ENCODE measurements at places on chromosomes 4 and X.

DNA sequence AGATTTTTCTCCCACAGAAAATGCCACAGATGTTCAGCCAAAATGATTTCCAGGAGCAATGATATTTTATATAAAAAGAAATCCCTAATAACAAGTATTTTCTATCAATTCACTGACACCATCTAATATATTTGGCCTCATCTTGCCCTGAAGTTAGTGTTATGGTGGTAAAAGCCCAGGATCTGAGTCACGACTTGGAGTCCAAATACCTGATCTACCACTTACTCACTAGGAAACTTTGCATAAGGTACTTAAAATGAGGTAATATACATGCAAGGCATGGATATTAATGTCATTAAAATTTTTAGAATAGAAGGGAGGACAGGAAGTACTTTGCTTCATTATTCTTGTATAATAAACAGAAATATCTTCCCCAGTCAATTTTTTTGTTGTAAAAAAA is 16.3 kb downstream of the PPP3CA start:
- H3K36me3 ChIP-seq = no peaks in the 10 kb centered on the region
- no peak overlapping the region for H3K27ac ChIP-seq
- H3K4me1 ChIP-seq = peaks cover 17% of the 10 kb centered on the region

DNA sequence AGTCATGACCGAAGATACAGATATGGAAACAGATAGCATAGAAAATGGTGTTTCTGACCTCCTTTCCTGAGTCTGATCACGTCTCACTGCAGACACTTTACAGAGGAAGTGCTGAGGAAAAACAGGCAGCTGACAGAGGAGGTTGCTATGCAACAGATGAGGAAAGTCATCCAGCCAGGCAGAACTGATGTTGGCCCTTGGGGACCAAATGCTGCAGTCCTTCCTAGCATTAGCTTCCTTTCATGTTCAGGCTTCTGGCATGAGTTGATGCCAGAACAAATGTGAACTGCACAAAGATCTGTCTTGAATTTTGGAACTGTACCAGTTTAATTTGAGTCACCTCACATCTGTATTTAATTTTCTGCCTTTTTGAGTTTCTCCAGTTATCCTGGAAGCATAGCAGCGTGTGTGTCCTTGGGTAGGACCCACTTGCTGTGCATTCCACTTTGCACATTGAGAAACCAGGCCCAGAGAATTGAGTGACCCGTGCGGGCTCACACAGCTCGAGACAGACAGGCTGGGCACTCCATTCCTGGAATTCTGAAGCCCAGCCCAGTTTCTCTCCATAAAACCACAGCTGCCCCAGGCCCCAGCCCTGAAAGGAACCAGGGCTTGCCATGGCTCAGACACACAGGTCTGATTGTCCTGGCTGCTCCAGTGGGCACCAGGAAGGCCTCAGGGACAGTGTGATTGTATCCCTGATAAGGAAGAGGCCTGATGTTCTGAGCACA is 1.4 kb upstream of the MAGED1 start:
- peaks cover 4% of the 10 kb centered on the region for H3K27me3 ChIP-seq
- peaks cover 14% of the 10 kb centered on the region for H3K36me3 ChIP-seq
- DNase-seq = no peak
- H3K27ac ChIP-seq = no peak overlapping the region
- H3K4me3 ChIP-seq = no peak overlapping the region
- H3K4me1 ChIP-seq = peaks cover 6% of the 10 kb centered on the region

- no peaks in the 10 kb centered on the region for H3K36me3 ChIP-seq
- no peaks in the 10 kb centered on the region for H3K4me1 ChIP-seq
- DNase-seq = no peak
- H3K4me3 ChIP-seq = no peak overlapping the region
Measured at GRCh38 chrX:72002875-72003274, 92.2 kb downstream of the NHSL2 start.

- no peak for DNase-seq
- H3K27ac ChIP-seq = no peak within 1 kb of the TSS
- H3K4me1 ChIP-seq = peaks cover 10% of the 10 kb centered on the region
- no peaks in the 10 kb centered on the region for H3K36me3 ChIP-seq
- H3K4me3 ChIP-seq = no peak within 1 kb of the TSS
- peaks cover 45% of the 10 kb centered on the region for H3K27me3 ChIP-seq
Measured at GRCh38 chr4:133148690-133149363, at the start of gene PCDH10. Gene PCDH10, plus strand, starts transcription at chr4:133149294. Its CDS starts 847 bp downstream, at chr4:133150141.

DNA sequence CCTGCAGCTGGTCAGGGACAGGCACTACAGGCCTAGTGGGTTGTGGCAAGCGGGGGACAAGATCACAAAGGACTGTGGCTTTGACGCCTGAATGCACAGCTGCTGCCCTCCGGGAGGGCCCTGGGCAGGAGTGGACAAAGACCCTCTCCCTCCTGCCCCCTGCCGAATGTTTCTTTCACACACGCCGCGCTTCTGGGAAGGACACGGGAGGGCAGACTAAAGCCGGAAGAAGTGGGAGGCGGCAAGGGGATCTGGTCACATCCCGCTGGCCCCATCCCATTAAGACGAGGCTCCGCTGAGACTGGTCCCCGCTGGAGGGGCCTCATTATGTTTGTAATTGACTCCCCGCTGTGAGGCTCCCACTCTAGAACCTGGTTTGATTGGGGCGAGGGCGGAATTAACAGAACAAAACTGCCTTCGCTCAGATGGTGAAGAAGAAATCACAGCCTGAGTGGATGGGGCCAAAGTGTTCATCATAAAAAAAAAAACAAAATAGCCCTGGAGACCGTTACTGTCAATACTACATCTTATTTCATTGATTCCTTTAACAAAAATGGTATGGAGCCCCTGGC is 37.8 kb upstream of the PSAPL1 start:
- H3K27me3 ChIP-seq = peaks cover 60% of the 10 kb centered on the region
- H3K4me1 ChIP-seq = no peaks in the 10 kb centered on the region
- no peaks in the 10 kb centered on the region for H3K36me3 ChIP-seq
- DNase-seq = no peak
- no peak overlapping the region for H3K27ac ChIP-seq

- no peak overlapping the region for H3K4me3 ChIP-seq
- no peaks in the 10 kb centered on the region for H3K4me1 ChIP-seq
- H3K36me3 ChIP-seq = no peaks in the 10 kb centered on the region
Measured at GRCh38 chr4:119872371-119873016, 194.2 kb downstream of the MAD2L1 start.

All from MCF 10A (cell line).